Activated T-helper 2 cell treated with anti-CD3 and anti-CD28 coated beads, Interferon-gamma antibody, Interleukin-2, Interleukin-4, amounts not matched to agents 10 μg/mL and 5 μg/mL and 100 μg/mL, durations not matched to agents 14 hours and 24 hours and 36 hours (primary cell): ENCODE measurements at places on chromosomes 2 and 18. TPM values are rescaled to one million over a fixed set of nuclear protein-coding genes. Genes with fewer than 3 reads are reported as not detected.

DNA sequence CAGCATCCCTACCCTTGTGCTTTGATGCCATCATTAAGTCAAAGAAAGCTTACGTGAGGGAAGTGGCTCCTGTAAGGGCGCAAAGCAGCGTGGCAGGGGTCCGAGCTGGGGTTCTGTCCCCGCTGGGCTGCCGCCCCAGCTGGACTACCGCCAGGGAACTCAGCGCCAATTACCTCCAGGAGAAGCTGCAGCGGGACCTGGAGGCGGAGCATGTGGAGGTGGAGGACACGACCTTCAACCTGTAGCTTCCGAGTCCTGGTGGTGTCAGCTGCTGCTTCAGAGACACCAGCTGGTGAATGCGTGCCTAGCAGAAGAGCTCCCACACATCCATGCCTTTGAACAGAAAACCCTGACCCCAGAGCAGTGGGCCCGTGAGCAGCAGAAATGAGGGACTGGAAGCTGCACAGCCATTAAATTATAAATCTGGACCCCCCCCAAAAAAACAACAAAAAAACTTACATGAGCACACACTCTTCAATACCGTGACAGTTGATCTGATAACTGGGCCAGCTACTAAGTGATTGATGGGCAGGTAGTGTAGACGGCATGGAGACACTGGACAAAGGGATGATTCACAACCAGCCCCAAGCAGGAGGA is 20.1 kb upstream of the YES1 start:
- no peaks in the 10 kb centered on the region for H3K36me3 ChIP-seq
- peaks cover 4% of the 10 kb centered on the region for H3K27me3 ChIP-seq
- no peak overlapping the region for H3K4me3 ChIP-seq

DNA sequence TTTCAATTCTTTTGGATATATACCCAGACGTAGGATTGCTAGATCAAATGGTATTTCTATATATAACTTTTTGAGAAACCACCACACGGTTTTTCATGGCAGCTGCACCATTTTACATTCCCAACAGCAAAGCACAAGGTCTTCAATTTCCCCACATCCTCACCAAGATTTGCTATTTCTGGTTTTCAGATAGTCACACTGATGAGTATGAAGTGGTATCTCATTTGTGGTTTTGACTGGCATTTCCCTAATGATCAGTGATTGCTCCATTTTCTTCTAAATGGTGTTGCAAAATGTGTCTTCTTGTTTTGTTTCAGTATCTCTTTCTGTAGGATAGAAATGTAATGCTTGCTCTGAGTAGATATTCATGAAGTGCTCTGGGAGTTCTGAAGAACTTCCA is 52.0 kb downstream of the ANKRD44 start:
- DNase-seq, result no peak
- H3K36me3 ChIP-seq, result peaks cover 31% of the 10 kb centered on the region
- H3K4me1 ChIP-seq, result peaks cover 78% of the 10 kb centered on the region

GRCh38 chr2:105919191-105919811 is 174.6 kb downstream of the NCK2 start:
- H3K36me3 ChIP-seq, result peaks cover 13% of the 10 kb centered on the region
- no peak overlapping the region for H3K4me3 ChIP-seq
- no peak for DNase-seq
- H3K27ac ChIP-seq, result no peak overlapping the region
- peaks cover 9% of the 10 kb centered on the region for H3K4me1 ChIP-seq
- no peaks in the 10 kb centered on the region for H3K27me3 ChIP-seq

The ARHGEF4 gene
- 0.11 and 0.30 TPM in 2 replicates for total RNA-seq

DNA sequence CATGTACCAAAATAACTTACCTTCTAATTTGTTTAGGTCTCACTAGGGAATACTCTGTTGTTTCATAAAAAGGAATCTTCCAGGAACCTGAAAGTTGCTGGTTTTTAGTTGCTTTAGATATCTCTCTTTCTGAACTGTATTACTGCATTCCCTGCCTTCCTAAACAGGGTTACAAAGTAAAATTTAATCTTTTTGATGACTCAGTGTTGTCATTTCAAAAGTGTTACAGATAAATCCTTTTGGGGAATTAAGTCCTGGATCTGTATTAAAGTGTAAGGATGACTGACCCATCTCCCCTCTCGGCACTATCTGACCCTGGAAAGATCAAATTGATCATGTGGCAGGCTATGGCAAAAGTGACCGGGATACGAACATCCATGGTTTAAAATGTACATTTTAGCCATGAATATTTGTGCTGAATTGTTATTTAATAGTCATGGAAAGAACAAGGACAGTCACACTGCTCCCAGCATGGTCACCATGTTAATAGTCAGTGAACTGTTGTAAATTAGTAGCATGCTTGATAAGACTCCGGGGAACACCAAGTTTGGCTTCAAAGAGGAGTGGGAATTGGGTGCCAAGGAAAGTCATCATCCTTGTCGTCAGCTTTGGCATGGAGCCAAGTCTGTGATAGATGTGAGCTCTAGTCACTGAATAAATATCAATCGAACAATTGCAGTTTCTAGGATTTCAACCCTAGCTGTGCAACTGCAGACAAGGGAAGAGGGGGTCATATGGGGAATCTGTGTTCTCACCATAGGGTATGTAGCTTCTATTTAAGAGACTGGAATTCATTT is 4.2 kb downstream of the PLEKHA3 start:
- no peak overlapping the region for H3K4me3 ChIP-seq
- DNase-seq, result no peak
- H3K36me3 ChIP-seq, result peaks cover 39% of the 10 kb centered on the region
- H3K27me3 ChIP-seq, result no peaks in the 10 kb centered on the region
- H3K4me1 ChIP-seq, result peaks cover 44% of the 10 kb centered on the region

DNA sequence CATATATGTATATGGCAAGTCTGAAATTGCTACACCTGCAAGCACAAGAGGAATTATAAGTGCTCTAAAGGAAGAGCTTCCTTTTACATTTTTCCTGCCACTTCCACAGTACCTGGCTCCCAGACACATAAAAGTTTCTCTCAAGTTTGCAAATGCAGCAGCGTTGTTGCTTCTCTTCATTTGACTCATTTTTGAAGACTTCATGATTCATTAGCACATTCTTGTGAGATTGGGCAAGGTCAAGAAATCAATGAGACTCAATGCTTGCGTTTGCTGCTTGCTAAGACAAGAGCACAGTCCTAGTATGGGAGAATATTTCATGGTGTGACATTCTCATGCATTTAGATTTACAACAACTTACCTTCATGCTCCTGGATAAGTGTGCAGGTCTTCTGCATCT is 42.6 kb upstream of the PDCL3 start:
- H3K4me3 ChIP-seq, result no peak overlapping the region
- no peak overlapping the region for H3K27ac ChIP-seq
- no peaks in the 10 kb centered on the region for H3K4me1 ChIP-seq

The HOXD12 gene
- total RNA-seq, result not detected in 2 replicates

DNA sequence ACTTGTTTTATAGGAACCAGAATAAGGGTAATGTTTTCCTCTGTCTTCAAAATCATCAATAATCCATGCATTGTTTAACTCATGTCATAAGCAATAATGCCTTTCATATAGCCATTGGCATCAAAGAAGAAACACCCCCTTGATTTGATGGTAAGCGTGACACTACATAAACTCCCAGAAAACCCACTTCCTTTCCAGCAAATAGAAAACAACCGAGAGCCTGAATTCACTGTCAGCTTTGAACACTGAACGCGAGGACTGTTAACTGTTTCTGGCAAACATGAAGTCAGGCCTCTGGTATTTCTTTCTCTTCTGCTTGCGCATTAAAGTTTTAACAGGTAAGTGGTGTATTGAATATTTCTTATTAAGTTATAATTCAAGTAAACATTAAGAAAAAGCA is at the start of gene ICOS:
TSS of gene ICOS (plus strand) at position 229 of the 400 bp plus-strand sequence. CDS start at position 281, 52 bp downstream.
- H3K27me3 ChIP-seq, result no peaks in the 10 kb centered on the region
- peak within 1 kb of the TSS; percentile 90 for H3K27ac ChIP-seq
- H3K36me3 ChIP-seq, result peaks cover 54% of the 10 kb centered on the region
- peaks cover 48% of the 10 kb centered on the region for H3K4me1 ChIP-seq

The FEV gene
- total RNA-seq, result not detected in 2 replicates

DNA sequence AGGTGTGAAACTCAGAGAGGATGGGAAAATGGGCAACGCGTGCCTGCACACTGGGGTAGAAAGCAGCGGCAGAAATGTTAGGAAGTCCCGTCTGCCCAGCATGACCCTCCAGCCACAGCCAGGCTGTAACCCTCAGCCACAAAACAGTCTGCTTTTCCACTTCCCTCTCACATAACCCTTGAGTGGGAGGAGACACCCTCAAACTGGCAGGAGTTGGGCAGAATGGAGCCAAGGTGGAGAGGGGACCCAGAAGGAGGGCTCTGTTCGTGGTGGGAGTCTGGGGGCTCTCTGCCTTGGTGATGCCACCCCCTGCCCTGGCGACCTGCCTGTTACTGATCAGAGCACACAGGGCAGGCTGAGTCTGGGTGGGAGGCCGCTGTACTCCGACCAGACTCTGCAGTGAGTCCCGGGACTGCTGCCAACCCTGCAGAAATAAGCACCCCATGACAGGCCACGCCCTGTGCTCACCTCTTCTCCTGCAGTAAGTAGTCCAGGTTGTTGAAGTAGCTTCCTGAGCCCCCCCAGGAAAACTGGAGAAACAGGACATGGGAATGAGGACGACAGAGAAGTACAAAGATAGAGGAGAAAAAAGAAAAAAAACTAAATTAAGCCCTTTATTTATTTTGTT is 16.0 kb downstream of the FAM178B start:
- H3K4me3 ChIP-seq, result no peak overlapping the region
- peaks cover 45% of the 10 kb centered on the region for H3K4me1 ChIP-seq
- no peaks in the 10 kb centered on the region for H3K36me3 ChIP-seq
- DNase-seq, result no peak

DNA sequence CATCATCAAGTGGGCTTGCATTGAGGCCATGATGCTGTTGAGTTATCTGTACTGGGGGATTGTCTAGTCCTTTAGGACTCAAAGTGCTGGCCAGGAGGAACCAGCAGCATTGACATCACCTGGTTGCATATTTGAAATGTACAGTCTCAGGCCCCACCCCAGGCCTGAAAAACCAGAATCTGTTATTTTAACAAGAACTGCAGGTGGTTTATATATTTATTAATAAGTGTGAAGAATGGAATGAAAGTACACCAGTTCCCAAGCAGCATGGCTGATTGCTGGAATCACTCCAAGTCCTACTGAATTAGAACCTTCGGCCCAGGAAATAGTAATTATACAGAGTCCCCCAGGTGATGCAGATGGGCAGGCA is 2.8 kb downstream of the IL1F10 start:
- H3K36me3 ChIP-seq, result no peaks in the 10 kb centered on the region
- no peak overlapping the region for H3K27ac ChIP-seq
- DNase-seq, result no peak
- H3K4me1 ChIP-seq, result peaks cover 6% of the 10 kb centered on the region

The MYOM1 gene
- total RNA-seq, result 0.62 and 2.4 TPM in 2 replicates

DNA sequence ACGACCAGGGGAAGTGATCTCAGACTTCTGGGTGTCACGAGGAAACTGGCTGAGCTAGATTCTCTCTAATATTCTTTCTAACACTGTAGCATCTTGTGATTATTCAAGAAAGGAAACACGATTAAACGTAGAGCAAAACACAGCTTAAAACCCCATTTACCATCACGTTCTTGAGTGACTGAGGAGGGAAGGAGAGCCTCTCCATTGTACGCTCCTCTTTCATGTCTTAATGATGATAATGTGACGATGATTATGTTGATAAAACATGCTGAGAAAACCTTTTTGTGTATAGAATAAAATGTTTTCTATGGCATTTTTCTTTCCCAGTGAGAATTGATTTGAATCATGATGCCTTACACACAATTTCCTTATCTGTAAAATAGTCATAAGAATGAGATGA is 705.6 kb upstream of the ID2 start:
- no peaks in the 10 kb centered on the region for H3K27me3 ChIP-seq
- no peak for DNase-seq

DNA sequence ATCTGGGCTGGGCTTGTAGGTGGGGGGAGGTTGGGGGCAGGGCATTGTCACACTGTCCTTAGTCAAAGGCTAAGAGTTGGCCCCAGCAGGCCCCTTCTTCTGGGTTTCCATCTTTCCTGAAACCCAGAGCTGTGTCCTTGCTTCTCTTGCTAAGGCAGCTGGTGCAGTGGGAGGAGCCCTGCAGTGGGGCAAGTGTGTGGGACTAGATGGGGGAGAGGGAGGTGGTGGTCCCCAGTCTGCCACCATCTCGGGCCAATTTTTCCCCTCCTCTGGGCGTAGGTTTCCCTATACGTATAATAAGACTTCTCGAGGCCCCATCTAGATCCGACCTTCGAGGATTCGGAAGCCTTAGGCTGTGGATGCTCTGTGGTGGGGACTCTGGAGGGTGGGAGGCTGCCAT is 3.5 kb downstream of the KCNF1 start:
- no peaks in the 10 kb centered on the region for H3K4me1 ChIP-seq
- H3K27ac ChIP-seq, result no peak overlapping the region

The SPAST gene
- 18.4 and 18.5 TPM in 2 replicates for total RNA-seq

DNA sequence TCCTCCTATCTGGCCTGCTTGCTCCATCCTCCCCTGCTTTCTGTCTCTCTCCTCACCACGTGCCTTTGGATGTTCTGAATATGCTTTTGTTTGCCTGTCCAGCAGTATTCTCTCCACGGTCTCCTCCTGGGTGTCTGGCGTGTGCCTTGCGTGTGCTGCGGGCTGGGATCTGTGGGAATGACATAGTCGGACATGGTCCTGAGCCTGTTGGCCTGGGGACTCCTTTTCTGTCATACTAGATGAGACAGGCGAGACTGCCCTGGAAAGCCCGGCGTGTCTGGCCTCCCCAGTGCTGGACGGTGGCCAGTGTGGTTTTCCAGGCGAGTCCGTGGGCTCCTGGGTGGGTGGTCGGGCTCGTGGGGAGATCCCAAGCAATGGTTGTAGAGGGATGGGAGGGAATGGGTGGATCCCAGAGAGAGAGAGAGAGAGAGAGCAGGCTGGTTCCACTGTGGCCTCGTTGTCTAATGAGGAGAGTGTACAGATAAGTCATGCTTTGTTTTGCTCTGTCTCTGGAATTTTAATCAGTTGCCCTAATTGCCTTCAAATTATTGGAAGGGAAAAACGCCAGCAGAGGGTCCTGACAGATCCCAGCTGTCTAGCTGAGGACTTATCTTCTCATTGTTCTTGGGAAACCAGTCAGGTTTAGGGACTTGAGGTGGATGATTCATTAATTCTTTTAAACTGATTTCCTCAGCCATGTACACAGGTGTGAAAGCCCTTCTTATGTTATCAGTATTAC is 58.3 kb downstream of the HPCAL1 start:
- H3K36me3 ChIP-seq, result peaks cover 8% of the 10 kb centered on the region
- H3K27me3 ChIP-seq, result no peaks in the 10 kb centered on the region
- DNase-seq, result no peak
- H3K4me3 ChIP-seq, result no peak overlapping the region
- H3K4me1 ChIP-seq, result peaks cover 6% of the 10 kb centered on the region

The OBSL1 gene
- 0.37 and 0.59 TPM in 2 replicates for total RNA-seq

The CD28 gene
- total RNA-seq, result 53.6 and 59.3 TPM in 2 replicates

The GNLY gene
- 21.9 and 23.5 TPM in 2 replicates for total RNA-seq

DNA sequence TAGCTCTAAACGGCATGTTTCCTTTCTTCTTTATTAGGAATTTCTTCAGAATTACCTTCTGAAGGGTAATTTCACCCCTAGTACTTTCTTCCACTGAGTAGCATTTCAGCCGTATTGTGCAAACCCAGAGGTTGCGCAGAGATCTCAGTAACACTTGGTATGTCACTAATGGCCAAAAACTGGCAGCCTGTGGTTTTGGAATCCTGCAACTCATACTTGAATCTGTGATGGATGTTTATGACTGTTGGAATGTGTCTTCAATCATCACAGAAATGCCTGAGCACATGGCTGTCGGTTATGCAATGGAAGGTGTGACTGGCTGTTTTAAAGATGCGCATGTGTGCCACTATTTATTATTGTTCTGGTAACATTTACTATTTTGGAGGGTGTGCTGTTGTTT is 100.0 kb downstream of the COLEC12 start:
- no peaks in the 10 kb centered on the region for H3K36me3 ChIP-seq
- H3K4me1 ChIP-seq, result no peaks in the 10 kb centered on the region
- DNase-seq, result no peak
- H3K4me3 ChIP-seq, result no peak overlapping the region

The DSG4 gene
- not detected in 2 replicates for total RNA-seq

The LAMA3 gene
- 0.05 TPM in 1 of 2 replicates, not detected in the other for total RNA-seq

The SERPINB7 gene
- total RNA-seq, result not detected in 2 replicates
